ENCODE measurements at places on chromosomes 5 and 9.

DNA sequence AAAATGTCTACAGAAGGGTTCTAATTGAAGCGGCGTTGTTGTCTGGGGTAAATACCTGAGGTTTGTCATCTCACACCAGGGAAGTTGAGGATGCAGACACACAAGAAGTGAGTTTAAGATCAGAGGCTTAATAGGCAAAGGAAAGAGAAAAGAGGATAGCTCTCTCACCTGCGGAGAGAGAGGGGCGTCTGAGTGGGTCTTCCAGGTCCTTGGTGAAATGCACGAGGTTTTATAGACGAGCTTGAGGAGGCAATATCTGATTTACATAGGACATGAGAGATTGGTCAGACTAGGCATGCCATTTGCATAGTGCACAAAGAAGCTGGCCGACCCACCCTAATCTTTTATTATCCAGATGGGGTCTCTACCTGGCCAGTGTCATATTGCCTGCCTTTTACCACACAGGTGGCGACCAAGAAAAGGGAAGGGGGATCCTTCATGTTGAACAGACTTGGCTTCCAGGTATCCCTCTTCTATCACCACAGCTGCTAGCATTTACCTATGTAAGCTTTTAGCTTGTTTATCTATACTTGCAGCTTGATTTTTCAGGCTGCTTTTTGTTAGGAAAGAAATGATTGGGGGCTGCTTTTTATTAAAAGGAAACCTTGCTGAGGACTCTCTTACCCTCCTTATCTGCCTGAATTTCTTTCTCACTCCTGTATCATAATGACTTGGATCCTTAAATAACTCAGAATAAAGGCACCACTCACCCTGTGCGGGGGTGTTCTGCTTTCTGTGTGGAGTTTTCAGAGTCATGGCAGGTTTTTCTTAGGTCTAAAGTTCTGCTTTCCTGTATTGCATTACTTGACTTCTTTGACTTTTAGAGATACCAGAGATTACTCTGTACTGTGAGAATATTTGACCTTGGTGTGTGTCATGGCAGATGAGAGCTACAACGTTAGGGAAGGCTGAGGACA is 9.4 kb upstream of the GLT6D1 start:
- no peak for DNase-seq

GRCh38 chr9:93826905-93827544 is 128.1 kb downstream of the BARX1 start:
- no peak for DNase-seq

DNA sequence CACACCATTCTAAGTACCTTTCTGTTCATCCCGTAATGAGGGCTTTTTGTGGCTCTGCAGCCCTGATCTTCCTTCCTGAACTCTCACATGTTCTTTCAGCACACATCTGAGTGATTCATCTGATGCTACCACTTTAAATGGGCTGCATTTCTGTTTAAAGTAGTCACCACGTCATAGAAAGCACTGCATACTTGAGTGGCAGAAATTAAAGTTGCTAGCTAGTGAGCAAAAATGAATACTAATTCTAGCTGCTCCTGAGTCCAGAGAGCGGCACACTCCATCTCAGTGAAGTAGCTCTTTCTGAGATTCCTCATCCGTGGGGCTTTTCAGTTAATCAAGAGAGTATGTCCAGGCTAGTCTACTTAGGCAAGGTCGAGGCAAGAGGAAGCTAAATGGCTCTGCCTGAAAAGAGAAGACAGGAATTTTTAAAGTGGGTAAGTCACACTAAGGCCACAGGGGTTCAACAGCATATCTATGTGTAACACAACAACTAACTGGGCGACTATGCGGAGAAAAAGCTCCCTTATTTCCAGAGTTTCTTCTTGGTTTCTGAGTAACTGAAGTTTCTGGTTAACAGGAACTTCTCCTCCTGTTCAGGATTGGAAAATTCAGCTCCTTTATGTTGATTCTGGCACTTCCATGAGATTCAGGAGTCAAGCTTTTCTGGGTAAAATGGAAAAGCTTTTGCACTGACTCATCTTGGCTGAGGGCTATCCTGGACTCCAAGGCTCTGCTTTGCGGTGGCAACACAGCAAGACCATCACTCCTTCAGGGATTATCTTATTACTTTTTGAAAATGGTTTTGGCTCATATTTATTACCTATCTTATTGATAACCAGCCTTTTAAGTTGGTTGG is 109.5 kb downstream of the TAF11L14 start:
- DNase-seq = no peak

GRCh38 chr5:72922422-72922821 is 33.4 kb upstream of the FCHO2 start:
- DNase-seq = no peak

DNA sequence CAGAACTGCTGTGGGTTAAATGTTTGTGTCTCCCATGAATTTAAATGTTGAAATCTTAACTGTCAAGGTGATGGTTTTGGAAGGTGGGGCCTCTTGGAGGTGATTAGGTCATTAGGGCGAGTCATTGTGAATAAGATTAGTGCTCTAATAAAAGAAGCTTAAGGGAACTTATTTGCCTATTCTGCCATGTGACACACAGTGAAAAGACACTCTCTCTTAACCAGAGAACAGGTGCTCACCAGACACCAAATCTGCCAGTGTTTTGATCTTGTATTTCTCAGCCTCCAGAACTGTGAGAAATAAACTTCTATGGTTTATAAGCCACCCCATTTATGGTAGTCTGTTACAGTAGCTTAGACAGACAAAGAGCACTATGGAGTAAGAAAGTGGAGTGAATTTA is 117.9 kb upstream of the SV2C start:
- no peak for DNase-seq

GRCh38 chr5:154374264-154374663 is 71.5 kb upstream of the SAP30L start:
- DNase-seq = no peak

- no peak for DNase-seq
These were observed 136.7 kb downstream of the EDIL3 start for GRCh38 chr5:84248013-84248412.

DNA sequence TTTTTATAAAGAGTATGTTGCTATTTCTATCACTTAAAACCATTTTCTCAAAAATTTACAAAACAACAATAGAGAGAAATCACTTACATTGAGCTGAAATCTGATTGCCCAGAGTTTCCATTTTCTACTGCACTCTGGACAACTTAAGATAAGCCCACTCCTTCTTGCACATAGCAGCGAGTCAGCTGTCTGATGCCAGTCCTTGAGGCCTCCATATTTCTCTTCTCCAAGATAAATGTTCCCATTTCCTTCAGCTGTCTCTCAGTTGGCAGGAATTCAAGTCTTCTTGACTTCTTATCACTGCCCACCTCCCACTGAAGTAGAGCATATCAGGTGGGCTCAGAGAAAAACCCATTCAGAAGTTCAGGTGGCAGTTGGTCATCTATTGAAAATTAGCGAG is 78.5 kb upstream of the PIP5K1B start:
- no peak for DNase-seq

DNA sequence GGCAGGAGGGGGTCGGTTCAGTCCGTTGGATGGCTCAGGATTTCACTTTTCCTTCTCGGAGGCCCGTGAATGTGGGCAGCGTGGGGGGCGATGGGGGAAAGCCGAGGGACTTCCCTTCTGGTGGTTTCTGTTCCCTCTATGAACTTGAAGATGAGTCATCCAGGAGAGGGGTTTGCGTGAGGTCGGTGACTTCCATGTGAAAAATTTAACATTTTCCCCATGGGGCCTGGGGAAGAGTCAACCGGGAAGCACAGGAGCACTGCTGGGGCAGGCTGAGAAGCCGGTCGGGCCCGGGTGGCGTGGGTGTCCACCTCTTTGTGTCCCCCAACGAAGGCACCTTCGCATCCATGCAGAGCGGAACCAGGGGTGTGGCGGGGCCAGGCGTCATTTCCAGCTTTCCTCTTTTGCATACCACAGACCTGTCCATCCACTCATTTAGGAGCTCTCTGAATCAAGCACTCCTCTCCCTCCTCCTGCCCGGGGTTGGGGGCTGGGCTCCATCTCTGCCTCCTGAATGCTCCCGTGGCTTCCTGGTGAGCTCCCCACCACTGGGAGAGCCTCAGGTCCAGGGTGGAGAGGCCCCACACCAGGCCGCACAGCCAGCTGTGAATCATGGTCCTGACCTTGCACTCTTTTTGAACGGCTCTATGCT is 68.4 kb downstream of the ANKRD33B start:
- DNase-seq = no peak

GRCh38 chr9:121556580-121556979 is 56.9 kb upstream of the GGTA1 start:
- DNase-seq = no peak

DNA sequence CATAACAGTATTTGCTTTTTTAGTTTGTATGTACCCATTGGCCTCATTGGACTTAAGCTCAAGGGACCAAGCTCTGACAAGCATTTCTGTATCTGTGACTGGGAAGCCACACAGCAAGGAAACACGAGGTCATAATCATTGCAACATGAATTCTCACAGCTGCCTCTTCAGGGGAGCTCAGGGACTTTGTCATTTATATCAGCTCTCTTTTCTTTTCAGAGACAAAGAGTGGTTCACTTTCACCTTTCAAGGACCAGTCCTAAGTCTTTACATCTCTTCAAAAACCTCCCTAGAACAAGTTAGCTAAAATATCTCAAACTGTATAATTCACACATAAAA is 58.6 kb downstream of the ADAMTS12 start:
- DNase-seq = no peak

DNA sequence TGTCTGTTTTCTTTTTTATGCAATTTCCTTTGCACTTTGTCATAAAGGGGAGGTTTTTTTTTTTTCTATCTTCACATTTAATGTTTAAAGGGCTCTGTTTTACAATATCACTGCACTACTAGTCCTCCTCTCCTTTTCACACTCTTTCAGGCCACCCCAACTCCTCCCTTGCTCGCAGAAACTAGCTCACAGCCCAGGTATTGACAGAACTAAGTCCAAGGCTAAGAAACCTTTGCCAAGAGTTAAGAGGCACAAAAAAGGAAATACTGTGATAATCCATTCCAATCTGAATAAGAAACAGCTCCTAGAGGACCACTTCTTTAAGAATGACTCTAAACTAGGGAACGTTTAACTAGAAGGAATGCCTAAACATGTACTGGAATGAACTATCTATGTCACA is 1.1 kb upstream of the FGF10 start:
- no peak for DNase-seq

- DNase-seq = no peak
These were observed 95.1 kb downstream of the ANXA2R start for GRCh38 chr5:42944989-42945388.

DNA sequence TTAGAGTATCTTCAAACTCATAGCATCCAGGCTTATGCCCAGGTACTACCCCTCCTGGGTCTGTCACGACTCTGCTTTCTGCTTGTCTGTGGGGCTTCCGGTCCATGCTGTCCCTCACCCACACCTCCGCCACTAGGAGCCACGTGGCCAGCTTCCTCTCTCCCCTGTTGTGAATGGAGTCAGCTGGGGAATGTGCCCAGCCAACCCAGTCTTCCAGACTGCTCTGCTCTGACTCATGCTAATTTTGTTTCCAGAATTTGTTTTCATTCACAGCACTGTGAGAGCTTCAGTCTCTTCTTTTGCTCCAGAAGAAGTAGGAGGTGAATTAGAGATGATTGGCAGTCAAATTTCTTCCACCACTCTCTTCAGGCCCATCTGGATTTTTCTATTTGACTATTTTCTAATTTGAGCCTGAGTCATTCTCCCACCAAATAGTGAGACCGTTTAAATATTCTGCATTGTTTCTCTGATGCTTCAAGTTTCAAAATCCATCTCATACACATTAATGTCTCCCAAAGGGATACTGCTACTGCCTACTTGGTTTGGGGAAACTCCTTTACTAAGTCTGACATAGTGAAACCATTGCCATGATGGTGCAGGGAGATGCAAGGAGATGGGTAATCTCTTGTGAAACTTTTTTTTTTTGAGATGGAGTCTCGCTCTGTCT is 424.1 kb upstream of the KIF2A start:
- no peak for DNase-seq

All from stimulated activated CD4-positive, alpha-beta T cell treated with anti-CD3 and anti-CD28 coated beads, Interleukin-15, amount 100 ng/mL, for 1 hour (primary cell).